Right kidney (tissue), 9 donors: ENCODE measurements at places on chromosomes 6 and 20.

DNA sequence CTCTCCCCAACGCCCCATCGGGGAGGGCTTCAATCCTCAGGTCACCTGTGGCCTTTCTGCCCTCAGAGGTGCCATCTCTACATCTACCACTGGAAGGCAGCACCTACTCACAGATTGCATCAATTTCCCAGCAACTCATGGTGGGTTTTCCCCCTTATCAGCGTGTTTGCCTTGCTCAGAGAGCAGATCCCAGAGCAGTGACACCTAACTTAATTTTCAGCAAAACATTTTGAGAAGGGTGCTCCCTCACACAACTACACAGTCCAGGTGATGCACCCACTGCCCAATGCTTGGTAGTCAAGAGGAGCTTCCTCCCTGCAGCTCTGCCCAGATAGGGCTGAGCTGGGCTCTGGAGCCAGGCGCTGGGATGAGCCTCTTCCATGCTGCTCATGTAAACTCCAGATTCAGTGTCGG lies 48.2 kb downstream of the PLG start:
- DNase-seq, result no peak

DNA sequence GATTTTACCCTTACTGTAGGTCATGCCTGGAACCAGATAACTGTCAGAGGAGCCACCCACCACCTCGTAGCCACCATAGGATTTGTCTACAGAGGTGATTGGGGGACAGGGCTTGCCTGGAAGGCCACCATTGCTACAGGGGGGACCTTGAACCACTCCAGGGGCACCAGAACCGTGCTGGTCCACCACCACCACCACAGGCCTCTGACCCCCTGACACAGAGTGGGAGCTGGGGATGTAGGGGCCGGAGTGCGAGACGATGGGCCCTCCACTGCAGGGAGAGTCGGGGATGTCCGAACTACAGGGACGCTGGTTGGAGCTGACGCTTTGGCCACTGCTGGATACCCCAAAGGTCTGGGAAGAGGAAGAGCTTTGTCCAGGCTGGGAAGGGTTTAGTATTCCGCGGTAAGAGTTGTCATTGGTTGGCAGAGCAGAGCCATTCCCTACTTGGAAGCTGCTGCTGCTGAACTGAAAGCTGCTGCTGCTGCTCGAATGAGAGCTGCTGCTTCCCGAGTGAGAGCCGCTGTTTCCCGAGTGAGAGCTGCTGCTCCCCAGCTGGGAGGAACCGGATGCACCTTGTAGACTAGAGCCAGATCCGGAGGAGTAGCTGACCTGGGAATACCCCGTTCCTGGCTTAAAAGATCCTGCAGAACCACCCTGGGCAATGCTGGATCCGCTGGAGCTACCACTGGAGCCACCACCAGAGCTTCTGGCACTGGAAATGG lies 2.2 kb downstream of the PSORS1C1 start:
- no peak for DNase-seq

DNA sequence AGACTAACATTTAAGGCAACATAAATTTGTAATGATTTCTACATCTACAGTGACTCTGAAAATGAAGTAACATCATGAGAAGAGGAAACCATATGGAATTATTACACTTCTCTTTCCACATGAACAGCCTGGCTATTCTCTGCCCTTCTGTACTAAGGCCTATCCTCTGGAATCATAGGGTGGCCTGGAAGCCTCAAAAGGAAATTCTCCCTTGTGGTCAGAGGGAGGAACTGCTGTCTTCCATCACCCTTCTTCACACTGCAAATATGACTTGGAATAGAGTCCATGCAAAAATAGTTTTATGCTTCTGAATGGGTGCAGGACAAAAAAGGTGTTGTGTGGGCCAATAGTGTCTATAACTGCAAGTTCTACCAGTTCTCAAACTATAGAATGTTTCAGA lies 44.6 kb upstream of the SH3BGRL2 start:
- DNase-seq, result no peak

GRCh38 chr6:110613356-110613755 lies 136.9 kb upstream of the SLC22A16 start:
- no peak for DNase-seq

DNA sequence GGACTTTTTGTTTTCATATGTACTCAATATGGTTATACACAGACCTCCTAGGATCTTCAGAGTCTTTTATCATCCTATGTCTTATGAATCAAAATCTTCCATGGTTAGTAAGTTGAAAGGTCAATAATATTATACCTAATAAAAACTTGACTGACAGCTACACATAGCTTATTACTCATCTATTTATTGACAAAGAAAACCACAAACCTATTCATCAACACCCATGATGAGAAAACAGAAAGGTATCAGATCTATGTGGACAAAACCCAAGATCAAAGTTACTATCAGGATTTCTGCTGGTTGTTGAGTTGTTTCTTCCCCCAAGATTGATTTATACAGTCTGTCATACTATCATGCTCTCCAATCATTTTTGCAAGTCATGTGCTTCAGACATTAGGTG lies 460.1 kb upstream of the MANEA start:
- DNase-seq, result no peak

GRCh38 chr6:86537292-86537861 lies 400.0 kb upstream of the HTR1E start:
- DNase-seq, result no peak
